Prostate gland (tissue), 2 donors: ENCODE measurements at places on chromosomes 5 and 9. TPM values are rescaled to one million over a fixed set of nuclear protein-coding genes. Genes with fewer than 3 reads are reported as not detected.

DNA sequence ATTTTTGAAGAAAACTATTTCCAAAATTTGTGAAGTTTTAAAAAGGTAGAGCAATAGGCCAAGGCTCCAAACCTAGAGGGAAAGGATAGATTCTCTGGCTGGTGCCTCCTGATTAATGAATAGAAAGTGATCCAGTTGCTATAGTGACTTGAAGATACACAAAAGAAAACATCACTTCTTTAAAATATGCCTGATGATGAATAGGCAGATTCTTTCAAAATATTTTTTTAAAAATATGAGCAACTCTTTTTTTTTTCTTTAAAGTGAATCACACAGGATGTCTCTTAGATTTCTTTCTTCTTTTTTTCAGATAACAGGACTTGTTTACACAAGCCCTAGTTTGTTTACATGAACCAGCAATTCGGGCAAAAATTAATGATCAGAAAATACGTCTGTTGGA is 124.4 kb downstream of the RFK start:
- no peaks in the 10 kb centered on the region for H3K27me3 ChIP-seq
- no peaks in the 10 kb centered on the region for H3K4me1 ChIP-seq
- H3K27ac ChIP-seq, result no peak overlapping the region
- no peak for DNase-seq
- H3K4me3 ChIP-seq, result no peak overlapping the region

CDX1 gene
- total RNA-seq, result not detected

MIER3 gene
- total RNA-seq, result 40.6 TPM

- no peak overlapping the region for H3K4me3 ChIP-seq
- H3K27me3 ChIP-seq, result peaks cover 62% of the 10 kb centered on the region
- no peaks in the 10 kb centered on the region for H3K4me1 ChIP-seq
Observed at GRCh38 chr5:73298251-73298771, 125.3 kb downstream of the TMEM174 start.

DNA sequence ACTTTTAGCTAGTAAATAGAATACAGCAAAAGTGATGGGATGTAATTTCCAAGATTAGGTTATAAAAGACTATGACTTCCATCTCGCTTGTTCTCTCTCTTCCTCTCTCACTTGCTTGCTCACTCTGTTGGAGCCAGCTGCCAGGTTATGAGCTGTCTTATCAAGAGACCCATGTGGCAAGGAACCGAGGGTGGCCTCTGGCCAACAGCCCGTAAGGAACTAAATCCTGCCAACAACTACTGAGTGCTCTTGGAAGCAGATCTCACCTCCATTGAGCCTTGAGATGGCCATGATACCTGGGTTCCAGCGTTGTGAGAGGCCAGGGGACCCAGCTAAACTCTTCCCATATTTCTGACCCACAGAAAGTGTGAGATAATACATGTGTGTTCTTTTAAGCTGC is 636.1 kb downstream of the ACTL7B start:
- no peak for DNase-seq
- H3K27me3 ChIP-seq, result no peaks in the 10 kb centered on the region
- H3K36me3 ChIP-seq, result no peaks in the 10 kb centered on the region
- no peak overlapping the region for H3K27ac ChIP-seq
- no peaks in the 10 kb centered on the region for H3K4me1 ChIP-seq

- H3K4me3 ChIP-seq, result no peak overlapping the region
- H3K36me3 ChIP-seq, result no peaks in the 10 kb centered on the region
- no peaks in the 10 kb centered on the region for H3K4me1 ChIP-seq
Observed at GRCh38 chr5:52947208-52947607, 41.9 kb upstream of the ITGA2 start.

GRCh38 chr9:84542554-84542953 is 127.0 kb upstream of the NTRK2 start:
- no peaks in the 10 kb centered on the region for H3K36me3 ChIP-seq
- no peaks in the 10 kb centered on the region for H3K4me1 ChIP-seq
- DNase-seq, result no peak
- no peak overlapping the region for H3K4me3 ChIP-seq
- no peak overlapping the region for H3K27ac ChIP-seq

HAPLN1 gene
- 0.14 TPM for total RNA-seq

DNA sequence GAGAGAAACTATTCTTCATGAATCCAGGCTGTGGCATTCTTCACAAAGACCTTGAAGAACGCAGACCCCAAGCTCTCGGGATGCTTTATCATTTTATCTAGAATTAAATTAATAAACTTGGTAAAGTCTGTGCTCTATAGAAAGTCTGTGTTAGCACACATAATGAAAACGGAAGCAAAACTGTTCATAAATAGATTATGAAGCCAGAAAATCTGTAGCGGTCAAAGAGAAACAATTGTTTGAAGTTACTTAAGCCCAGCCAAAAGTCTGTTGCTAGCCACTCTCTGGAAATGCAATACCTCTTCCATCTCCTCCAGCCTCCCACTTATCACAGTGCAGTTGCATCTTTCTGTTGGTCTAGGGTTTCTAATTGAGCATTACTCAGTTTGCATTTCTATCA is 375.9 kb downstream of the KIF4B start:
- no peaks in the 10 kb centered on the region for H3K4me1 ChIP-seq
- no peaks in the 10 kb centered on the region for H3K27me3 ChIP-seq
- no peaks in the 10 kb centered on the region for H3K36me3 ChIP-seq
- no peak overlapping the region for H3K4me3 ChIP-seq
- no peak for DNase-seq
- no peak overlapping the region for H3K27ac ChIP-seq

ANKHD1 gene
- total RNA-seq, result 69.7 TPM

- H3K4me3 ChIP-seq, result no peak overlapping the region
- no peaks in the 10 kb centered on the region for H3K27me3 ChIP-seq
- H3K4me1 ChIP-seq, result no peaks in the 10 kb centered on the region
- H3K27ac ChIP-seq, result no peak overlapping the region
- H3K36me3 ChIP-seq, result no peaks in the 10 kb centered on the region
- DNase-seq, result no peak
Observed at GRCh38 chr5:89471541-89471940, 588.6 kb upstream of the MEF2C start.

GRCh38 chr5:66408576-66408975 is 187.6 kb upstream of the MAST4 start:
- H3K4me1 ChIP-seq, result no peaks in the 10 kb centered on the region
- no peak overlapping the region for H3K27ac ChIP-seq
- no peaks in the 10 kb centered on the region for H3K27me3 ChIP-seq
- H3K36me3 ChIP-seq, result no peaks in the 10 kb centered on the region
- H3K4me3 ChIP-seq, result no peak overlapping the region
- no peak for DNase-seq

CDO1 gene
- total RNA-seq, result 20.0 TPM

DNA sequence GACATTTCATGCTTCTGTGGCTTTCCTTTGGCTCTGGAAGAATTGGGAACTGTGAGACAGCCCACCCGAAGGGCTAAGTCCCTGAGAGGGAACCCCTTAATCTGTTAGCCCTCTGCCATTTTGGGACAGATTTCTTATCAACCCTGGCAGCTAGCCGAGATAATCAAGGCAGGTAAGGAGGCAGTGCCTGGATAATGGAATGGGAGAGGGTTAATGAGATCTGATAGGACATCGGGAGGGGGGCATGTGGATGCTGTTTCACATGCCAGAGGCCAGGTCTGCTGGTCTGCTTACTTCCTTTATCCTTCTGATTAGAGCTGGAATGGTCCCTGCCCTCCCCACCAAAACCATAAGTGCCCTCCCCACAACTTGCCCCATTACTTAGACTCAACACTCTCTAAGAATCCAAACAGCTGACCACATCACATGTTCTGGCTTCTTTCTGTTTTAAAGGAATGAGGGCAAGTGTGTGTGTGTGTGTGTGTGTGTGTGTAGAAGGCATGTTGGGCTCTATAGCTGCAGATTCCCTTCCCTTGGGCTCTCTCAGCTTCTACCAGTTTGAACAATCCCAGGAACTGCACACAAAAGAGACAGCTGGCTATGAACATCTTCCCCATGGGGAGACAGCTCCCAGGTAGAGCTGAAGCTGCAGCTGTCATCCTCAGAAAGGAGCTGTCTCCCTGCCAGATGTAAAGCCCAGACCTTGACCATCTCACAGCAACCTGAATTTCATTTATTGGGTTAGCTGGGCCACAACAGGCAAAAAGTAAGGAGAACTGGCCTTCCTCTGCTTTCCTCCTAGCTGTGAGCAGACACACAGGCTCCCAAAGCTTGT is 221.3 kb downstream of the PIK3R1 start:
- H3K36me3 ChIP-seq, result no peaks in the 10 kb centered on the region
- DNase-seq, result no peak
- no peak overlapping the region for H3K27ac ChIP-seq

DNA sequence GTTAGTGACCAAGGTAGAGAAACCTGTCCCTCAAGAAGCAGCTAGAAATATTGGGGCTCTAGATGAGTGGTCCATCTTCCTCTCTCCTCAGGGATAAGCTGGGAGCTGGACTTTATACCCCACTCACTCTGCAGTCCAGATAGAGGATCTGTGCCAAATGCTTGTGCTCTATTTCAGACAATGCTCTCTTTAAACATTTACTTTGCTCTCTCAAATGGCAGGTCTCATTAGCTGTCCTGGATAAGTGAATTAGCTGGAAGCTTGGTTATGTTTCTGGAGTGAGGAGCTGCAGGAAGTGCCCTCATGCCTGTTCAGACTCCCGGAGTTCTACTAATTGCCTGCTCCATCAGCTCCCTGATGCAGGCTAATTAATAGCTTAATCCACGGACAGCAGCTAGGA is 151.1 kb upstream of the CCDC152 start:
- no peak for DNase-seq
- H3K4me1 ChIP-seq, result no peaks in the 10 kb centered on the region
- no peak overlapping the region for H3K4me3 ChIP-seq
- no peak overlapping the region for H3K27ac ChIP-seq

DNA sequence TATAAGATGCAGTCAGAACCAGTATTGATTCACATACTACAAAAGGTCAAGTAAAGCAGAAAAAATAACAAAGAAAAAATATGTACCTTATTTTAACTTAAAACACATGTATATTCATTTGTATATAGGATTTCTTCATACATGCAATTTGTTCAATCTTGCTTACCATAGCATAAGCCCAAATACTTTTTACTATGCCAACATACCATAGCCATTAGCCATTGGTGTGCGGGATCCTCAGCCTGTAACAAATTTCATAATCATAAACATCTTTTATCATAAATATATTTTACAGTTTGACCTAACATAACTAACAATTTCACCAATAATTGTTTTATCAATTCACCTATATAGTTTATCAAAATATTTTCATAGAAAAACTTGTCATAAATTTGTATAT is 51.1 kb downstream of the MPDZ start:
- no peak for DNase-seq
- no peak overlapping the region for H3K4me3 ChIP-seq
- no peaks in the 10 kb centered on the region for H3K27me3 ChIP-seq
- H3K4me1 ChIP-seq, result no peaks in the 10 kb centered on the region
- no peak overlapping the region for H3K27ac ChIP-seq

DNA sequence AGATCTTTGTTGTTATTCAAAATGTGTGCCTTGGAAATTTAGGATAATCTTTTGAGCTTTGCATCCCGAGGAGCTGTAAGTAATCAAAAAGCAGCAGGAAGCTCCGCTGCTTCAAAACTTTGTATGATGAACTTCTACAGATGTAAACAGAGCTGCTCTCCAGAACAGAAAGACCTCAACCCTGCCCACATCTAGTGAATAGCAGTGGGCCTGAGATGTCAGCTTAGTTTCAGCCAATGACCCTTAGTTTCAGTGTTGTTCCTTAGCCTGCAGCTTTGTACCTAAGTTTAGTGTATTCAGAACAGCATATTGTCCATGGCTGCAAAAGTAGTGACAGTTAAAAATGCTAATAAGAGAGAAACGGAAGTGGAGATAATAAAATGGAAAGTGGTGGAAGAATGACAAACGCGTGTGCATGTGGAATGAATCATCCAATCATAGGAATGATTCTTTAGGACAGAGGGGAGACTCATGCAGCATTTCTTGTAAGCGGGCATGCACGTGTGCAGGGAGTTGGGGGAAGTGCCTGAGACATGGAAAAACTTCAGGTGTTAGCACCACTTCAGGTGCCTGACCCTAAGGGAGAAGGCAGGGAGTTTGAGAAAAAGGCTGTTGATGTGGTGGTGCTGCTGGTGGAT is 24.9 kb downstream of the SNX24 start:
- DNase-seq, result no peak
- H3K27me3 ChIP-seq, result no peaks in the 10 kb centered on the region
- no peak overlapping the region for H3K4me3 ChIP-seq
- no peak overlapping the region for H3K27ac ChIP-seq
- H3K36me3 ChIP-seq, result no peaks in the 10 kb centered on the region
- H3K4me1 ChIP-seq, result no peaks in the 10 kb centered on the region

GRCh38 chr5:180684623-180685161 is 35.3 kb upstream of the FLT4 start:
- H3K36me3 ChIP-seq, result no peaks in the 10 kb centered on the region
- H3K27me3 ChIP-seq, result peaks cover 4% of the 10 kb centered on the region
- H3K4me1 ChIP-seq, result no peaks in the 10 kb centered on the region
- DNase-seq, result no peak

- no peak overlapping the region for H3K4me3 ChIP-seq
- H3K36me3 ChIP-seq, result peaks cover 17% of the 10 kb centered on the region
- H3K27me3 ChIP-seq, result no peaks in the 10 kb centered on the region
- no peak overlapping the region for H3K27ac ChIP-seq
- DNase-seq, result no peak
- H3K4me1 ChIP-seq, result peaks cover 9% of the 10 kb centered on the region
Observed at GRCh38 chr9:133108794-133109641, 12.0 kb downstream of the RALGDS start.

DNA sequence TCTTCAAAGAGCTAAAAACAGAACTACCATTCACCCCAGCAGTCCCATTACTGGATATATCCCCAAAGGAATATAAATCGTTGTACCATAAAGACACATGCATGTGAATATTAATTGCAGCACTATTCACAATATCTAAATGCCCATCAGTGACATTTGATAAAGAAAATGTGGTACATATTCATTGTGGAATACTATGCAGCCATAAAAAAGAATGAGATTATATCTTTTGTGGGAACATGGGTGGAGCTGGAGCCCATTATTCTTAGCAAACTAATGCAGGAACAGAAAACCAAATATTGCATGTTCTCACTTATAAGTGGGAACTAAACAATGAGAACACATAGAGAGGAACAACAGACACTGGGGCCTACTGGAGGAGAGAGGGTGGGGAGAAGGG is 38.7 kb downstream of the FCHO2 start:
- DNase-seq, result no peak
- no peaks in the 10 kb centered on the region for H3K27me3 ChIP-seq
- H3K4me1 ChIP-seq, result no peaks in the 10 kb centered on the region
- H3K4me3 ChIP-seq, result no peak overlapping the region
- H3K27ac ChIP-seq, result no peak overlapping the region

GRCh38 chr5:142059304-142059940 is 46.6 kb upstream of the GNPDA1 start:
- no peak for DNase-seq
- H3K36me3 ChIP-seq, result no peaks in the 10 kb centered on the region
- H3K4me3 ChIP-seq, result no peak overlapping the region
- no peaks in the 10 kb centered on the region for H3K27me3 ChIP-seq
- H3K4me1 ChIP-seq, result no peaks in the 10 kb centered on the region

GRCh38 chr5:36724467-36725332 is 118.3 kb downstream of the SLC1A3 start:
- H3K4me3 ChIP-seq, result no peak overlapping the region
- H3K27me3 ChIP-seq, result no peaks in the 10 kb centered on the region
- DNase-seq, result no peak
- H3K36me3 ChIP-seq, result no peaks in the 10 kb centered on the region
